ENCODE measurements at places on chromosomes 2 and 18. TPM values are rescaled to one million over a fixed set of nuclear protein-coding genes. Genes with fewer than 3 reads are reported as not detected.

The TRABD2A gene
- 1.6 TPM for total RNA-seq

The CPO gene
- total RNA-seq = not detected

The PECR gene
- total RNA-seq = 44.1 TPM

The IL36RN gene
- total RNA-seq = not detected

The ERFE gene
- total RNA-seq = 1.3 TPM

The CHRNG gene
- total RNA-seq = not detected

The RESP18 gene
- not detected for total RNA-seq

The DYNAP gene
- not detected for total RNA-seq

The SKOR2 gene
- total RNA-seq = not detected

The YIPF4 gene
- total RNA-seq = 41.3 TPM

The ZNF385B gene
- 18.2 TPM for total RNA-seq

The GCG gene
- total RNA-seq = not detected

The ZNF2 gene
- total RNA-seq = 9.7 TPM

The UGT1A5 gene
- total RNA-seq = not detected

The CAVIN2 gene
- total RNA-seq = 2.2 TPM

The CYP27A1 gene
- total RNA-seq = 3.4 TPM
